ENCODE measurements at places on chromosomes 5 and 9.
A peak's percentile ranks its signal among the peaks of the same experiment; 100 is the strongest.

DNA sequence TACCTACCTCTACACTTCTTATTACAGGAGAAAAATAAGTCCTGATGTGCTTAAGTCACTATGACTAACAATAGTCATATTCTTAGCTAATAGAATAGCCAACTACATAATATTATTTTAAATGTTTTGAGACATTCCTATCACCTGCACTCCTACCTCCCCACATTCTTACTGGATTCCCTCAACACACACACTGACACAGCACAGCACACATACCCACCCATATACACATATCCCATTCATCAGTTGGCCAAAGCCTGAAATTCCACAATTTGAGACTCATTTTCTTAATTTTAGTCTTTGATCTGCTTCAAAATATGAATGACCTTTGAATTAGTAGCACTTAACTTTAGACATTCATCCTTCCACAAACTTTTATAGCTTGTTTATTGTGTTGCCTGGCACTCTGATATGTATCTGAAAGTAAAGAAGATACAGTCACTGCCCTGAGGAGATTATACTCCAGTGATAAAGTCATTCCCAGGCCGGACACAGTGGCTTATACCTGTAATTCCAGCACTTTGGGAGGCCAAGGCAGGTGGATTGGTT is 168.3 kb upstream of the RASA1 start:
- no peak overlapping the region for H3K27ac ChIP-seq
- no peak overlapping the region for H3K4me3 ChIP-seq
- no peaks in the 10 kb centered on the region for H3K36me3 ChIP-seq
- H3K4me1 ChIP-seq, result peaks cover 8% of the 10 kb centered on the region
- H3K27me3 ChIP-seq, result no peaks in the 10 kb centered on the region

- H3K27ac ChIP-seq, result no peak overlapping the region
- H3K4me3 ChIP-seq, result no peak overlapping the region
- H3K27me3 ChIP-seq, result no peaks in the 10 kb centered on the region
These were observed 188.5 kb upstream of the SNX2 start for GRCh38 chr5:122586351-122586750.

- no peak overlapping the region for H3K27ac ChIP-seq
- H3K27me3 ChIP-seq, result no peaks in the 10 kb centered on the region
- H3K4me3 ChIP-seq, result no peak overlapping the region
These were observed 50.1 kb upstream of the POU5F2 start for GRCh38 chr5:93791518-93791972.

GRCh38 chr9:105484226-105484625 is 36.4 kb downstream of the FSD1L start:
- DNase-seq, result no peak
- H3K27me3 ChIP-seq, result no peaks in the 10 kb centered on the region
- H3K36me3 ChIP-seq, result no peaks in the 10 kb centered on the region
- no peak overlapping the region for H3K4me3 ChIP-seq

- no peaks in the 10 kb centered on the region for H3K27me3 ChIP-seq
- H3K4me1 ChIP-seq, result no peaks in the 10 kb centered on the region
- no peak for DNase-seq
- no peaks in the 10 kb centered on the region for H3K36me3 ChIP-seq
- H3K4me3 ChIP-seq, result no peak overlapping the region
These were observed 30.2 kb downstream of the CYSTM1 start for GRCh38 chr5:140205216-140205615.

- H3K4me1 ChIP-seq, result no peaks in the 10 kb centered on the region
- H3K4me3 ChIP-seq, result no peak overlapping the region
- DNase-seq, result no peak
- H3K27me3 ChIP-seq, result no peaks in the 10 kb centered on the region
These were observed 282.1 kb downstream of the NFIB start for GRCh38 chr9:14031810-14032209.

GRCh38 chr5:38500573-38501260 is 55.7 kb downstream of the LIFR start:
- no peak for DNase-seq
- no peaks in the 10 kb centered on the region for H3K27me3 ChIP-seq
- H3K4me3 ChIP-seq, result no peak overlapping the region

- H3K27ac ChIP-seq, result no peak overlapping the region
- peaks cover 10% of the 10 kb centered on the region for H3K36me3 ChIP-seq
- DNase-seq, result no peak
These were observed 61.7 kb downstream of the JMY start for GRCh38 chr5:79297661-79298060.

GRCh38 chr9:90037146-90037797 is 432.5 kb downstream of the GADD45G start:
- DNase-seq, result no peak
- no peak overlapping the region for H3K27ac ChIP-seq
- H3K36me3 ChIP-seq, result no peaks in the 10 kb centered on the region
- no peaks in the 10 kb centered on the region for H3K27me3 ChIP-seq
- H3K4me1 ChIP-seq, result no peaks in the 10 kb centered on the region

- H3K4me1 ChIP-seq, result no peaks in the 10 kb centered on the region
- DNase-seq, result no peak
- H3K4me3 ChIP-seq, result no peak overlapping the region
- no peak overlapping the region for H3K27ac ChIP-seq
- H3K27me3 ChIP-seq, result no peaks in the 10 kb centered on the region
These were observed 45.0 kb upstream of the PHF2 start for GRCh38 chr9:93531374-93531773.

DNA sequence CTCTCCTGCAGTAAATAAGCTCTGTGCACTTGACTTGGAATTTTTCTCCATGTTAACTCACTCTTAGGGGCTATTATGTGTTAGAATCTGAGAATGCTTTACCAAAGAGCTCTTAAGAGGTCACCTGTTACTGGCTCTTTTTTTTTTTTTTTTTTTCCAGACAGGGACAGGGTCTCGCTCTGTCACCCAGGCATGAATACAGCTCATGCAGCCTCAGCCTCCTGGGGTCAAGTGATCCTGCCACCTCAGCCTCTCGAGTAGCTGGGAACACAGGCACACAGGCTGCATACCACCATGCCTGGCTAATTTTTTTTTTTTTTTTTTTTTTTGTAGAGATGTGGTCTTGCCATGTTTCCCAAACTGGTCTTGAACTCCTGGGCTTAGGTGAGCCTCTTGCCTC is 22.1 kb downstream of the HMGXB3 start:
- peaks cover 92% of the 10 kb centered on the region for H3K36me3 ChIP-seq
- H3K4me3 ChIP-seq, result no peak overlapping the region
- no peaks in the 10 kb centered on the region for H3K4me1 ChIP-seq
- no peak for DNase-seq
- no peaks in the 10 kb centered on the region for H3K27me3 ChIP-seq

DNA sequence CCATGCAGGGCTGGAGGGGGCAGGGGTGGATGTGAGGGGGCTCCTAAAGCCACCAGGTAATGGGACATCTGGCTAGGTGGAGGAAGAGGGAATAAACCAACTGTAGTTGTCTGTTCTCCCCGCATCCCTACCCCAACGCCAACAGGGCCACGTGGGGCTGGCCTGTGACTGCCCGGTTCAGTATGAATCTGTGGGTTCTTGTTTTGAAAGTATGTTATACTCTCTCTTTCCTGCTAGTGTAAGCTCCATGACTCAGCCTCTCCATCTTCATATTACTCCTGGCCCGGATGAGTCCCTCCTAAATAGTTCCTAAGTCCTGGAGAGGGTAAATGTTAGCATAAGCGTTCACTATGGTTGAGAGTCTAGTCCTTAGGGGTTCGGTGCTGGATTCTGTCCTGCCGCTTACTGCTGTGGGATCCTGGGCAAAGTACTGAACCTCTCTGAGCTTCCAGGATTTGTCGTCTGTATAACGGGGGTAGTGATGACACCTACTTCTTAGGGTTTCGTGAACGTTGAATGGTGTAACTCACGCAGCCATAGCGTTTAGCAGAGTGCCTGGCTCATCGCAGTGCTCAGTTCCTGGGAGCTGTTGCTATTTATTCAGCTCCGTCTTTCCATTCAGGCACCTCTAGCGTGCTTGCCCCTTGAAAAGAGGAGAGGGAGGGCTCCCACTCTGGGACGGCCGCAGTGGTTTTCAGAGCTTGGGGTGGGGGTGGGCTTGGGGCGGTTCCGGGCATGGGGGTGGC is 28.8 kb downstream of the LHX2 start:
- no peaks in the 10 kb centered on the region for H3K36me3 ChIP-seq
- no peaks in the 10 kb centered on the region for H3K4me1 ChIP-seq
- no peak overlapping the region for H3K4me3 ChIP-seq
- H3K27ac ChIP-seq, result no peak overlapping the region

- no peaks in the 10 kb centered on the region for H3K27me3 ChIP-seq
- no peak for DNase-seq
- no peak overlapping the region for H3K27ac ChIP-seq
- H3K36me3 ChIP-seq, result no peaks in the 10 kb centered on the region
- H3K4me3 ChIP-seq, result no peak overlapping the region
These were observed 5.6 kb downstream of the BNC2 start for GRCh38 chr9:16864649-16865434.

- no peaks in the 10 kb centered on the region for H3K27me3 ChIP-seq
- no peak overlapping the region for H3K27ac ChIP-seq
- H3K36me3 ChIP-seq, result no peaks in the 10 kb centered on the region
- no peak overlapping the region for H3K4me3 ChIP-seq
- H3K4me1 ChIP-seq, result no peaks in the 10 kb centered on the region
These were observed 222.6 kb upstream of the PIK3R1 start for GRCh38 chr5:67992923-67993322.

GRCh38 chr9:92752812-92753404 is 11.7 kb downstream of the BICD2 start:
- DNase-seq, result no peak
- no peaks in the 10 kb centered on the region for H3K27me3 ChIP-seq
- H3K27ac ChIP-seq, result no peak overlapping the region
- H3K36me3 ChIP-seq, result no peaks in the 10 kb centered on the region
- H3K4me1 ChIP-seq, result peaks cover 6% of the 10 kb centered on the region

- peaks cover 34% of the 10 kb centered on the region for H3K4me1 ChIP-seq
- no peak for DNase-seq
- peak overlapping the region; percentile 76 for H3K27ac ChIP-seq
- no peak overlapping the region for H3K4me3 ChIP-seq
These were observed 31.7 kb upstream of the MEIKIN start for GRCh38 chr5:131977212-131977604.

- no peaks in the 10 kb centered on the region for H3K27me3 ChIP-seq
- peaks cover 31% of the 10 kb centered on the region for H3K4me1 ChIP-seq
- H3K36me3 ChIP-seq, result no peaks in the 10 kb centered on the region
- no peak for DNase-seq
- peak overlapping the region; percentile 2 for H3K4me3 ChIP-seq
These were observed 3.1 kb upstream of the CPEB4 start for GRCh38 chr5:173885054-173885443.

Measured in naive thymus-derived CD4-positive, alpha-beta T cell (primary cell).